ENCODE measurements at places on chromosomes 6 and 20.

DNA sequence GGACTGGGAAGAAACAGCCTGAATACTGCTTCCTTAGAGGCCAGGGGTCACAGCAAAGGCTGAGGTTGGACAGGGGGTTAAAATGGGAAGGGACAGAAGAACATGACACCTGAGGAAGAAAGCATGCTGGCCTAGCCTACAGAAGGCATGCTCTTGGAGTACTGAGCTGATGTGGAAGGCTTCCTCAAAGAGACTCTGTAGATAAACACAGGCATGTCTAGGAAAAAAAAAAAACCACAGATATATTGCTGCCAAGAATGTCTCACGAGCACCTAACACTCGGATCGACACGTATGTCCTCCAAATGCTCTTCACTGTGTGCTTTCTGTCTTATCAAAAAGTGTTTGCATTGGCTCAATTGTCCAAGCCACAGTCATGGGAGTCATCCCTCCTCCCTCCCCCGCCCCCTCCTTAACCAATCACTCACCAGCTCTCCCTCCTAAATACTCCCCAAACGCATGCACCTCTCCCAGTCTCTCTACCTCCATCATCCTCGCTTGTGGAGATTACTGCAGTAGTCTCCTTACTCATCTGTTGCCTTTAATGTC is 101.1 kb upstream of the LRFN2 start:
- DNase-seq: no peak

- peak; percentile 19 for DNase-seq
These were observed 653 bp downstream of the LMBRD1 start for GRCh38 chr6:69796073-69796641.

DNA sequence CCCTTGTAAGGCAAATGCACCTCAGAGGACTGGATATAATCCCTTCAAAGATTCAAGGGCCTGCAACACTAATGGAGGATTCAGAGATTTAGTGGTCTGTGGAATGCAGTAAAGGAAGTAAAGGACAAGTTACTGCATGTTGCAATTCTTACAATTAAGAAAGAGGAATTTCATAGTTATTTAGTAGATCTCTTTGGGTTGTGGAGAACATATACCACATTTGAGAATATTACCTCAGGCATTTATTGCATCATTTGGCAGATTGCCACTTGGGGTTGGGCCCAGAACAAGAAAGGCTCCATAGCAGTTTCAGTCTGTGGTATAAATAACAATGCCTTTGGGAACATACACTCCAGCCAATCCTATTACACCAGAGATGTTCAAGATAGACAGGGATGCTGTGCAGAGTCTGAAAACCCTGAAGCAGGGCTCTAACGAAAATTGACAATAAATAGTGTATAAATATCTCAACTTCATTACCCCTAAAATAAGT is 20.9 kb upstream of the EPM2A start:
- no peak for DNase-seq

DNA sequence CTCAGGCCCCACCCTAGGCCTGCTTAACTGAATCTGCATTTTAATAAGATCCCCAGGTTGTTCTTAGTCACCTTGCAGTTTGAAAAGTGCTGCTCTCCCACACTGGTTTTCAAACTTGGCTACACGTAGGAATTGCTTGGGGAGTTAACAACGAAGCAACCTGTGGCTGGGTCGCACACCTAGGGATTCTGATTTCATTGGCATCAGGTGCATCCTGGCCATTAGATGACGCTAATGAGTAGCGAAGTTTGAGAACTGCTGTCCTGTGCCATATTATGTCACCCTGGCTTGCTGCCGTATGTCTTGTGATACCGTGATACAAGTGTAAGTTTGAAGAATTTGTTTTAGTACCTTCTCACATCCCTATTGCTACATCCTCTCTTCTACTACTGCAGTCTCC is 28.2 kb upstream of the FUCA2 start:
- no peak for DNase-seq

DNA sequence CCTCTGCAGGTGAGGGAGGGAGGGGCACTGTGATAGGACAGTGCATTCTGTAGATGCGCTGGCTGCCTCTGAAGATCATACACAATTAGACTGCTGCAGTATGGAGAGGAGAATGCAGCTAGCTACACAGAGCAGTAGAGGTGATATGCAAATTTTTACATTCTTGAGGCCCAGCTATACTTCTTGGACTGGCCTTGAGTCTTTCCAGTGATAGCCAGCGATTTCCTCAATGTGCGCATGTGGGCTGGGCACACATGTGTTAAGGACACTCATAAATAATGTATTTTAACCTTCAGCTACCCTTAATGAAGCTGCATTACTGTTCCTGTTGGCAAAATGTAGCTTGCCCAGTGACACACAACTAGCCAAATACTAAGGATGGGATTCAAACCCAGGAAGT is 19.0 kb downstream of the TTPAL start:
- DNase-seq: no peak

- peak; percentile 33 for DNase-seq
These were observed 37.3 kb upstream of the BTN3A2 start for GRCh38 chr6:26327450-26328264.

- no peak for DNase-seq
These were observed 16.2 kb upstream of the CST3 start for GRCh38 chr20:23654000-23654399.

DNA sequence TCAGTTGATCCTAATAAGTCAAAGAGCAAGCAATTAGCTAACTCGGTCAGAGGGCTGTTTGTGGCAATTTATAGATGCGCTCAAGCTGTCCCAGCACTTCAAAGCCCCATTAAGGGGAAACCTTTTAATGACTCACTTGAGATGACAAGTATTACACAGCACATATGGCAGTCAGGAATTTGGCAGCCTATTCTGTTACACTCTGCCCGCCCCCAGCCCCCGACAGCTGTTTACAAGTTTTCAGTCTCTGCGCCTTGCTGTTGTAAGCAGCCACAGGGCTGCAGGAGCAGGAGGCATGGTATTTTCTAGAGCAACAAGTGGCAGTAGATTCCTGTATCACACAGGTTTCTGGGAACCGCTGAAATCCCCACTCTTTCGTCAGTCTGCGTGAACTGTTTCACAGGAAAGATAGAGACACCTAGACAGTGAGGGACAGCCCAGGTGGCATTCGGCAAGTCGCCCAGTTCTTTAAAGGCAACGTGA is 263.0 kb downstream of the FOXC1 start:
- no peak for DNase-seq

GRCh38 chr6:28600245-28600644 is 74.6 kb downstream of the GPX5 start:
- DNase-seq: no peak

GRCh38 chr6:137775720-137776119 is 91.3 kb upstream of the TNFAIP3 start:
- no peak for DNase-seq

GRCh38 chr20:6012179-6012578 is 41.7 kb downstream of the LRRN4 start:
- no peak for DNase-seq

DNA sequence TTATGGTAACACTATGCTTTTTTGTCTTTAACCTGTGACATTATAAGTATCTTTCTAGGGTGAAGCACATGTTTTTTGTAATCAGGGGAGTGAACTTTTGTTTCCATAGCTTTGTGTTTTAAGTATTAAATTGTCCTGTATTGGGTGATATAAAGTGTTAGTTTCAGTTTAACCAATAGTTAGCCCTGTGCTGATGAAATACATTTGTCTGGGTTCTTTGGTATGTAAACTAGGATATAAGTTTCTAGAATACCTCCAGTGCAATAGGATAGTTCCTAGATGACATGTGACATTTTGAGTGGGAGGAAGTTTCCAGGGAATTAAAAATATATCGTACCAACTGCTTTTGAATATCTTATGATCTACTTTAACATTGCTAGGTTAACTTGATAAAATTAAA is 611.0 kb upstream of the MARCKS start:
- no peak for DNase-seq

DNA sequence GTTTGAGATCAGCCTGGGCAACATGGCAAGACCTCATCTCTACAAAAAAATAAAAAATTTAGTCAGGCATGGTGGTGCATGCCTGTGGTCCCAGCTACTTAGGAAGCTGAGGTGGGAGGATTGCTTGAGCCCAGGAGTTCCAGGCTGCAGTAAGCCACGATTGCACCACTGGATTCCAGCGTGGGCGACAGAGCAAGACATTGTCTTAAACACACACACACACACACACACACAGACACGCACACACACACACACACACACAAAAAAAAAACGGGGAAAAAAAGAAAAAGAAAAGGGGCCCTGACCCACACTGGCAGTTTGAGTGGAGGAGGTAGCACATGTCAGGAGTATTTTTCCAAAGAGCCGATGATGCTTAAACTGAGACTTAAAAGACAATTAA is 122.2 kb downstream of the AFG1L start:
- DNase-seq: no peak

DNA sequence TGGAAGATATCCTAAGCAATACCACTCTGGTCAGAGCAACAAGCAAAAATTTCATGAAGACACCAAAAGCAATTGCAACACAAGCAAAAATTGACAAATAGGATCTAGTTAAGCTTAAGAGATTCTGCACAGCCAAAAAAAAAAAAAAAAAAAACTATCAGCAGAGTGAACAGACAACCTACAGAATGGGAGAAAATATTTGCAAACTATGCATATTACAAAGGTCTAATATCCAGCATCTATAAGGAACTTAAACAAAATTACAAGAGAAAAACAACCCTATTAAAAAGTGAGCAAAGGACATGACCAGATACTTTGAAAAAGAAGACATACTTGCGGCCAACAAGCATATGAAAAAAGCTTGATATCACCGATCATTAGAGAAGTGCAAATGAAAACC is 20.0 kb upstream of the AHI1 start:
- no peak for DNase-seq

DNA sequence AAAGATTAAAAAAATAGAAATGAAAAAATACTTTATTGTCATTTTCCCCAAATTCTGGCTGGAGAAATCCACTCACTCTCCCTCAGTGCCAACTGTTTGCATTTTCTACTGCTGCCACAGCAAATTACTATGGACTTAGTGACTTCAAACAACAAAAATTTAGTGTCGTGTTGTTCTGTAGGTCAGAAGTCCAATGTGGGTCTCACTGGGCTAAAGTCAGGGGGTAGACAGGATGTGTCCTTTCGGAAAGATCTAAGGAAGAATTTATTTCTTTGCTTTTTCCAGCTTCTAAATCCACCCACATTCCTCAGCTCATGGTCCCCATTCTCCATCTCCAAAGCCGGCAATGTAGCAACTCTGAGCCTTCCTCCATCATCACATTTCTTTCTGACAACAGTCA is 453.3 kb downstream of the KIF16B start:
- no peak for DNase-seq

- no peak for DNase-seq
These were observed 34.9 kb downstream of the ERMARD start for GRCh38 chr6:169786349-169786748.

GRCh38 chr6:136526196-136526930 is 23.9 kb downstream of the MAP7 start:
- DNase-seq: peak; percentile 26

DNA sequence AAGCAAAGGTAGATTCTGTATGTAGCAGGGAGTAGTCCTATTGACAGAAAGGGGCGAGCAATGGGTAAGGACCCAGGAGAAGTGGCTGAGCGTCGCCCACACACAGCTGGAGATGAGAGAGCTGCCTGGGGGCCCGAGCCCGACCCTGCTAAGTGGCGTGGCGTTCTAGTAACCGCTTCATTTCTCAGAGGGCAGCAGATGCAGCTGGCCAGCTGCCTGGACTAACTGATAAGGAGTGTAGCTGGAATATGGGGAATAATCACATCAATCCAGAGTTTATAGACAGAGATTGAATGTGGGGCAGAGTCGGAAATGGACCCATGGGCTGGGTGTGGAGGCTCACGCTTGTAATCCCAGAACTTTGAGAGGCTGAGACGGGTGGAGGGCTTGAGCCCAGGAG is 64.4 kb downstream of the EZR start:
- DNase-seq: peak; percentile 61

DNA sequence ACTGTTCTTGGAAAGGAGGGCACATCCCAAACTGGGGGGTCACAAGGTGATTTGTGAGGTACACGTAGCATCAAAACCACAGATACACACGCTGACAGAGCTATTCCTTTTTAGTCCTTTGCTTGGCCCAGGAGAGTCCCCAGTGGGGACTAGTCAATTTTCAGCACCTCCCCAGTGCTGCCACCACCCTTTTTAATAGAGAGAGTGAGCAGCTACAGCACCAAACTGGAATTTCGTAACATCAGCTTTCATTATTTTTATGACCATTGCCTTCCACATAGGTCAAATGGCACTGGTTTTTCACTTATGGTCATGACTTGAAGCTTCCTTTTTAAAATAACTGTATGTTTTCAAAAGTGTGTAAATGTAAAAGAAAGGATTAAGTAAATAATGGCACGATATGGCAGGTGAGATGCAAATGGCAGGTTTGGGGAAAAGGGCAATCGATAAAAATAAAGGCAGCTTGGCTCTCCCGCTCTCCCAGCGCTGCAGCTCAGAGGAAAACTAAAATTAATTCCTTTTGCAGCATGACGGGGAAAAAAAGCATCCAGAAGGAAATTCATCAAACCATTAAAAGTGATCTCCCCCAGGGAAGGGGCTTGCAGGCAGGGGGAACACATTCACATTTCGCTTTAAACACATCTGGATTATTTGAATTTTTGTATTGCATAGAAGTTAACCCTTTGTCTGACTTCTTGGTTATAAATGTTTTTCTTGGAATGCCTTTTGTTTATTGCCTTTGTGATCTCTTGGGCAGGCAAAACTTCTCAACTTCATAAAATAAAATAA is 95.2 kb downstream of the ANKRD60 start:
- no peak for DNase-seq

DNA sequence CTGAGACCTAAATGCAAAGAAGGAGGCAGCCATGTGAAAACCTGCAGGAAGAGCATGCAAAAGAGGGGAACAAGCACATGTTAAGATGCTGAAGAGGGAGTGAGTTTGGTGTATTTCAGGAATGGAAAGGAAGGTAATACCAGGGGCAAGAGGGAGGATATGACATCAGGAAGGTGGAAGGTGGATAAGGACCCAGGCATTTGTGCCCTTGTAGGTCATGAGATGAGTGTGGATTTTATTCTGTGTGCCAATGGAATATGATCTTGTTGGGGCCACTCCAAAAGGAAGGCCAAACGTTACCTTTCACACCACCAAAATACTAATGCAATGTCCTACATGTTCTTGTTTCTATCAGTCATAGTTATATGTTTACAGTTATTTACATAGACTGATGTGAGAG is 17.2 kb upstream of the DOK5 start:
- no peak for DNase-seq

GRCh38 chr6:148892247-148892646 is 145.4 kb downstream of the UST start:
- no peak for DNase-seq

GRCh38 chr6:151609146-151609902 is 115.5 kb downstream of the CCDC170 start:
- DNase-seq: no peak

DNA sequence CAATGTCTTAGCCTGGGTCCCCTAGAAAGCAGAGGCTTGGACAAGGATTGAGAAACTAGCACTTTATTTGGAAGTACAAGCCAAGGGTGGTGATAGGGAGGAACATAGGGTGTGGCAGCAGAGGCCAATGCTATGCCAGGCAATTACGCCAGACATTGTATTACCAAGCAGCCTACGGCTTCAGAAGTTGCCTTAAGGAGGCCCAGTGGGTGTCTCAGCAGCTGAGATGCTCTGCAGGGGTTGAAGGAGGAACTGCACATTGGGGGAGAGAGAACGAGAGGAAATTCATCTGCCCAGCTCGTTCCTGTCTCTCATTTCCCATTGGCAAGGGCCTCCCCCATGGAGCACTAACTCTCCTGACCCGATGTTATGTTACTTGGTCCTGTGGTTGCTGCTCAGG is 859 bp downstream of the C20orf202 start:
- no peak for DNase-seq
